ENCODE measurements at places on chromosomes 5 and 9.

DNA sequence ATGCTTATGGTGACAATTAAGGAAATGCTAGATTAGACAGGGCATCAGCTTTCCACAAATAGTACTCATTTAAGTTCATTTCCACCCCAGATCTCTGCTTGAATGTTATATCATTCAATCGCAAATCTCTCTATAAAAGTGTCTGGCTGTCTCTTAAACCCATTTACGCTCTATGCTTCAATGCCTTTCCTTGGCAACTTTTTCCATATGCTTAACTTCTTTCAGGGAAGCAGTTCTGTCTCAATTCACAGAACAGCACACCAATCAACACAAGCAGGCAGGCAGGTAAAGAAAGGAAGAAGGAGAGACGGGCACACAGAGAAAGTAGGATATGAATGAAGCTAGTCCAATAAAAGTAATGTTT lies 243.1 kb downstream of the DENND1A start:
- DNase-seq, result no peak

DNA sequence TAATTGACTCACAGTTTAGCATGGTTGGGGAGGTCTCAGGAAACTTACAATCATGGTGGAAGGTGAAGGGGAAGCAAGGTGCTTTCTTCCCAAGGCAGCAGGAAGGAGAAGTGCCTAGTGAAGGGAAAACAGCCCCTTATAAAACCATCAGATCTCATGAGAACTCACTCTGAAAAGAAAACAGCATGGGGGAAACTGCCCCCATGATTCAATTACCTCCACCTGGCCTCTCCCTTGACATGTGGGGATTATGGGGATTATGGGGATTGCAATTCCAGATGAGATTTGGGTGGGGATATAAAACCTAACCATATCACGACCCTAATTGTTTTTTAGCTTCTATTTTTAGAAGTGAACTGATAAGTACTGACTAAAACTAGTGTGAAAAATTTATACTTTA lies 1377.5 kb upstream of the DMAC1 start:
- DNase-seq, result peak; percentile 25

GRCh38 chr9:122264360-122265148 lies at the start of the genes MRRF and RBM18:
TSS of gene MRRF (plus strand) at chr9:122264882. CDS start at chr9:122270892, 6,010 bp downstream.
TSS of gene RBM18 (minus strand) at chr9:122264840. CDS start at chr9:122261492, 3,348 bp downstream.
- DNase-seq, result peak; percentile 62

DNA sequence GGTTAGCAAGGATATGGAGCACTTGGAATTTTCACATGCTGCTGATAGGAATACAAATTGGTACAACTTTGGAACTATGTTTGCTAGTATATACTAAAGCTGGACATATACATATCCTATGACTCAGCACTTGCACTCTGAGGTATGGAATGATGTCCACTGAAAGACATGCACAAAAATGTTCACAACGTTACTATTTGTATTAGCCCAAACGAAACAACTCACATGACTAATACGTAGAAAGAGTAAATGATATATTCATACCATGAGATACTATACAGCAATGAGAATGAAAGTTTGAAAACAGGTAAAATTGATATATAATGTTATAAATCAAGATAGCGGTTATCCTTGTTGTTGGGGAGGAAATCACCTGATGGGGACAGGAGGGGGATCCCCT lies 45.5 kb upstream of the CDC42SE2 start:
- DNase-seq, result no peak

GRCh38 chr5:139711067-139711905 lies 63.1 kb downstream of the CXXC5 start:
- DNase-seq, result no peak

GRCh38 chr9:109411069-109411761 lies 86.9 kb downstream of the PTPN3 start:
- no peak for DNase-seq

DNA sequence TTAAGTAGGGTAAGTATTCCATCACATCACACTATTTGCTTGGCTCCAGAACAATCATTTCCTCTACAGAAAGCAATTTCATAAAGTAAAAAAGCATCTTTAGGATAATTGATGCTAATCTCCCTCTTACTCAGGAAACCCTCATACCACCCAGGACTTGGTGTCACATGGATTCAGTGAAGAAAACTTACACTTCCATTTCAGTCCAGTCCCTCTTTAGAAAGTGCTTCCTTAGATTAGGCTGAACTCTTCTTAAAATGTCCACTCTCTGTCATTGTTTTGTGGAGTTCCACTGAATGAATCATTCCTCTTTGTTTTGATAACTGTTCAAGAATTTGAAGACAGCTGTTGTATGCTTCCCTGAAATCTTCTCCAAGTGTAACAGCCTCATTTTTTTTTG lies 144.0 kb upstream of the ZNF462 start:
- DNase-seq, result no peak

DNA sequence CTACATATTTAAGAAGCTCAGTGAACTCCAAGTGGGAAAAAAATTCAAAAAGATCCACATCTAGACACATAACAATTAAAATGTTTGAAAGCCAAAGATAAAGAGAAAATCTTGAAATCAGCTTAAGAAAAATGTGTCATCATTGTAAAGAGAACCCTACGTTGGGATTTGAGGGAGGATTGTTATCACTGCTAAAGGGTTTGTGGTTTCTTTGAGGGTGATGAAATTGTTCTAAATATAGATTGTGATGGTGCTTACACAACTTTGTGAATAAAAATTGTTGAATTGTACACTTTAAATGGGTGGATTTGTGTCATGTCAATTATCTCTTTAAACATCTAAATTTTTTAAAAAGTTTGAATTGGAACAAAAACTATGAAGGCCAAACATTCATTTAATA lies 92.2 kb upstream of the ADAMTS19 start:
- no peak for DNase-seq

DNA sequence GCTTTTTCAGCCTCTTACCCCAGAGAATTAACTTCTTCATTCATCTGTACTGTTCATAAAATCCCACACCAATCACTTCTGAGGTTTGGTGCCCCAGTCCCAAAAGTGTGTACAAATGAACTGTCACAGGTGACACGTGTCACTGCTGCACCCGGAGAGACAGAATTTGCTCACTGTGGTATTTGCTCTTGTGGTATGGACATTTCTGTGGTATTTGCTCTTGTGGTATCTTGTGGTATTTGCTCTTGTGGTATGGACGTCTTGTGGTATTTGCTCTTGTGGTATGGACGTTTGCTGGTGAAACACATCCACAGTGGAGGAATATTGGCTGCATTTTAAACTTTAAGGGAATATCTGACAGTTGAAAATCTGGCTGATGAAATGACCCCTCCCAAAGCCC lies 214.9 kb upstream of the DAP start:
- DNase-seq, result no peak

GRCh38 chr5:17276445-17276844 lies 59.0 kb downstream of the BASP1 start:
- DNase-seq, result no peak

DNA sequence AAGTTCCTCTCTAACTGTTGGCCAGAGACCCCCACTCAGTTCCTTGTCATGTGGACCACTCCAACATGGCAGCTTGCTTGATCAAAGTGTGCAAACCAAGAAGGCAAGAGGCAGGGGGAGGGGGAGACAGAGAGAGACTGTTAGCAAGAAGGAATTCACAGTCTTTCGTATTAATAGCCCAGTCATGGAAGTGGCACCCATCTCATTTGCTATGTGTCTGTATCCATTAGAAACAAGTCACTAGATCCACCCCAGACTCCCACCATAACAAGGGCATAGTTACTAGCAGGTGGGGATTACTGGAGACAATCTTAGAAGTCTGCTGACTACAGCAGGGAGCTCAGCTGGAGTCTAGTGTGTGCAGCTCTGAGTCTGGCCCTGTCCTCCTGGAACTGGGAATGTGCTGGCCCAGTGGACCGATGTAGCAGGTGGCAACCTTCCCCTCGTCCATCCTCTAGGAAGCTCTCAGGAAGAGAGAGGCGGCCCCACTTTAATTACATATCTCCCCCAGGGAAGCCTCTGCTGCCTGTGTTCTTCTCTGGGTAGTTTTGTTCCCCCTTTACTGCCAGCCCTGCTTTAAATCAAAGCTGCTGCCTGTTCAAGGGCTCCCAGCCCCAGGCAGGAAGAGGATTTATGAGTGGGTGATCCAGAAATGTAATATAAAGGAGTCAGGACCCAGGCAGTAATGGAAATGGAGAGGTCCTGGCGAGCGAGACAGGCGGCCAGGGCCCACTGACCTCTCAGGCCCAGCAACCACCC lies 47.8 kb upstream of the ALDH1B1 start:
- no peak for DNase-seq

GRCh38 chr5:72359886-72360285 lies 39.7 kb downstream of the PTCD2 start:
- no peak for DNase-seq

GRCh38 chr9:105700668-105701067 lies 6.3 kb downstream of the TMEM38B start:
- no peak for DNase-seq

- DNase-seq, result no peak
These were observed 142.8 kb upstream of the EFNA5 start for GRCh38 chr5:107813559-107813958.
